ENCODE measurements at places on chromosomes 16 and 17.

DNA sequence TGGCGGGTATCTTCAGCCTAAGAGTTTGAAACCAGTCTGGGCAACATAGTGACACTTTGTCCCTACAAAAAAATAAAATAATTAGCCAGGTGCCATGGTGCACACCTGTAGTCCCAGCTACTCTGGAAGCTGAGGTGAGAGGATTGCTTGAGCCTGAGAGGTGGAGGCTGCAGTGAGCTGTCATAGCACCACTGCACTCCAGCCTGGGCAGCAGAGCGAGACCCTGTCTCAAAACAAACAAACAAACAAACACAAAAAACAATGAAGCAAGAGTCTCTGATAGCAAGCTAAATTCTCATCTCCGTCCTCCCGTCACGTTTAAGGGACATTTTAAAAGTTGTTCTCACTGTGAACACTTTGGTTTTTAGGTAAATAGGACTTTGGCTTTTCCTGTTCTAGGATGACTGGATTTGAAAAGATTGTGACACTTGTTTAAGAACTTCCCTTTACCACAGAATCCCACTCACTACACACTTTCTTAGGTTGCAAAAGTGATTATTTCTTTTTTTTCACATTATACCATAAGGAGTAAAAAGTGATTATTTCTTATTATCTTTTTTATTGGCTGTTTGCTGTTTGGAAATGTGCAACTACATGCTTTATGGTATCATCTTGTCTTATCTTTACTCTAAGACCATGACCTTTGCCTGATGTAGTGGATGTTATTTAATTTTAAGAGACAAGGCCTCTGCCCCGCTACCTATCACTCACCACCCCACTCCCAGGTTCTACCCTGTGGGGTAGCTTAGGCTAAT lies 4.4 kb upstream of the ERN1 start:
- no peak for DNase-seq

GRCh38 chr17:68461589-68461988 lies 4.3 kb upstream of the WIPI1 start:
- DNase-seq: no peak

DNA sequence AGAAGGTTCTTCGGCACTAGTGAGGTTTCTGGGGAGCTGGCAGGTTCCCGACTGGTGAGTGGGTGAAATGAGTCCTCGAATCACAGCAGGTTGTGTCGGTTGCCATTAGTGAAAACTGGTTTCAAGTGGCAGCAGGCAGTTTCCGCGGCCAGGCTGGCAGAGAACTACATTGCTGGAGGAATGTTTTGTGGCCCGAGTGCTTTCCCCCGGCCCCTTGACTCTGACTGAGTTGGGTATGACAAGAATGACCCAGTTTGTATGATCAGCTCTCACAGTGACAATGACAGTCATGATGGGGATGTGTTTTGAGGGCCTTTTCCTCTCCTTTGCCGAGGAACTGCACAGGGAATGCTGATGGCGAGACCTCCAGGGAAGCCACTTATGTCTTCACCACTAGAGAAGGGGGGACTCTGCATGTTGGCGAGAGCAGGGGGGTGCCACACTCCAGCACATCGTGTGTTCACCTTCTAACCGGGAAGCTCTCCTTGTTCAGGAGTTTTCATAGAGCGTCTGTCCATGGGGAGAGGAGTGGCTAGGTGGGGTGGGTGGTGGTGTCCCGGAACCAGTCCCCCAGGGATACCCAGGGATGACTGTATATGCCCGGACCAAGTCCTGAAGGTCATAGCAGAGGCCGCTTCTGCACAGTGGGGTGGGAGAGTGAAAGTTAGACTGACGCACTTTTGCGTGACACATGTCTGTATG lies 206.0 kb upstream of the CHMP6 start:
- peak; percentile 75 for DNase-seq

GRCh38 chr16:9680968-9681367 lies 501.3 kb downstream of the GRIN2A start:
- no peak for DNase-seq

DNA sequence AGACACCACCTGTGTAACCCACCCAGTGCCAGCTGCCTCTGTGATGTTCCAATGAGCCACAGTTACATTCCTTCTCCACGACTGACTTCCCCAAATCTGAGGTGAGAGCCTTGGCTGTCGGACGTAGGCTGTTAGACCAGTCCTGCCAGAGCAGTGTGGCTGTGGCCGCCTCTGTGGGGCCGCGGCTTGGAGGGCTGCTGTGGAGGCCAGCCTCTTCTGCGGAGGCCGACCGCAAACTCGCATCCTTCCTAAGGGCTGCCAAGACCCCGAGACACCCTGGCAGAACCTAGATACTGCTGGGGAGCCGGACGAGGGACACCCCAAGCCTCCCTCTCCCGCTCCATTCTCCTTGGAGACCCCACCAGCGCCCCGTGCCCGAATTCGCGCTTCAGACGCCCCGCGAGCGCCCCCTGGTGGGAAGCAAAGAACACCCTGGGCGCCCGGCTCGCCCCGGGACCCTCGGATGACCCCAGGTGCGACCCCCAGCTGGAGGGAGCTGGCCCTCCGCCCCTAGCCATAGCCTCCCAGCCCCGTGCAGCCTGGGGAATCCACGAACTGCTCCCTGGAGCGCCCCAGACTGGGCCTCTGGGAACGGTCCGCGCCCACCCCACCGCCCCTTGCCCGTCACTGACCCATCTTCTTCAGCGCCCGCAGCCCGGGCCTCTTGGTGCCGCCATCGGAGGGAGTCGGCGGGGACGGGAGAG lies 547 bp downstream of the PLCD3 start:
- DNase-seq: peak; percentile 27

- no peak for DNase-seq
Measured at GRCh38 chr16:76639685-76640289, 362.6 kb downstream of the CNTNAP4 start.

DNA sequence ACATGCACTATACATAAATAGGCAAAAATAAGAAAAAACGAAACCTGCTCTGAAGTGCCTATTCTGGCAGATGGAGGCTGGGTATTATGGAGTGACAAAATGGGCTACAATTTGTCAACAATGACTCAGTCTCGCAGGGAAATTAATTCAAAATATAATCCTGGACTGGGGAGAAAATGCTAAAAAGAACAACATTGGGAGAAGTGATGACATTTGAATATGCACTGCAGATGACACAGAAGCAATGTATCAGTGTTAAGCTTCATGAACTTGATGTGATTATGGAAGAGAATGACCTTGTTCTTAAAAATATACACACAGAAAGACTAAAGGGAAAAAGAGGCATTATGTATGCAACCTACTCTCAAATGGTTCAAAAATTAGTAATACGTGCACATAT lies 74.8 kb upstream of the PSMD7 start:
- DNase-seq: no peak

GRCh38 chr16:51523400-51523799 lies 372.3 kb upstream of the SALL1 start:
- no peak for DNase-seq

DNA sequence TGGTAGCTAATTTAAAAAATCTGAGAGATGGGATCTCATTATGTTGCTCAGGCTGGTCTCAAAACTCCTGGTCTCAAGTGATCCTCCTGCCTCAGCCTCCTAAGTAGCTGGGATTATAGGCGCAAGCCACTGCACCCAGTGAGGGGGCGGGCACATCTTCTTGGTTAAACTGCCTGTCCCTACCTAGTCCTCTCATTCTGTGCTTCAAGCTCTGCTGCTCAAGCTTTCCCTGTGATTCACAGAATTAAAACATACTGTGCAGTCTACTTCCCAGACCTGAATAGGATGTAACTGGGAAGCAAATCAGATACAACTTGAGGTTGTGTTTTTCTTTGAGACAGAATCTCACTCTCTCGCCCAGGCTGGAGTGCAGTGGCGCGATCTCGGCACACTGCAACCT lies 2.3 kb downstream of the MRPL38 start:
- DNase-seq: no peak

- DNase-seq: no peak
Measured at GRCh38 chr16:62876133-62876532, 839.9 kb upstream of the CDH8 start.

GRCh38 chr17:32019228-32019627 lies 12.0 kb downstream of the LRRC37B start:
- peak; percentile 18 for DNase-seq

DNA sequence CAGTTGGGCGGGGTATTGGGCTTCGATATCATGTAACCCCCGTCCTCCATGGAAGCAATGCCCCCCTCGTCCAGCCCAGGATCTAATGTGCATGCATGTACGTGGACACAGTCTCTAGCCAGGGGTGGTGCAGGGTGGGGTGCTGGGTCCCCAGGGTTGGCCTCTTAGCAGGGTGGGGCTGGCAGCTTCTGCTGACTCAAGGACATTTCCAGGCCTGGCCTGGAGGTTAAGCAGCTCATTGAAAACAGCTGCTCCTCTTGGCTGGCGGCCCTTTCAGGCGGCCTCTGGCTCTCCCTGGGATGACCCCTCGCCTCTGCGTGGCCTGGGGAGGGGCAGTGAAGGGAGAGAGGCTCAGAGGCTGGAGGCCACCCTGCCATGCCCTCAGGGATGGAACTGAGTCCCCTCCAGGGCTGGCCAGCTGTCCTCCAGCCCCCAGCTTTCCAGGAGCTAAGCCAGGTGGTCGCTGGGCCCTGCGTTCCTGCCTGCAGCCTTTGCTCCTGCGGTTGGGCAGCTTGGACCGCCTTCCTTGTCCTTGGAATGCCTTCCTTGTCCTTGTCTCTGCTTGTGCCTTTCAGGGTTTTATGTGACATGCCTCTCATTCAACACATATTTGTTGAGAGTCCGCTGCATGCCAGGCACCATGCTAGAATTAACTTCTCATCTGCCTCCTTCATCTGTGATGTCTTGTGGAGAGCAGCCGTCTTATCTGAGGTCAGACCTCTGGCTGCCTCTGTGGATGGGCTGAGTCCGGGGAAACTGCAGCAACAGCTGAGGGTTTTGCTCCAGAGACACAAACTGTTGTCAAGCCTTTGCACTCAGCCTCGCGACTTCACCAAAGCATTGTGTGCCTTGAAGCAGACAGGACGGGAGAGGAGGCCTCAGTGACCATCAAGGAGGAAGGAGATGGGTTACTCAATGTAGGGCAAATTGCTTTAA lies 26.6 kb downstream of the MRC2 start:
- no peak for DNase-seq

- DNase-seq: peak; percentile 77
Measured at GRCh38 chr17:73192206-73192893, 505 bp upstream of the COG1 start.

DNA sequence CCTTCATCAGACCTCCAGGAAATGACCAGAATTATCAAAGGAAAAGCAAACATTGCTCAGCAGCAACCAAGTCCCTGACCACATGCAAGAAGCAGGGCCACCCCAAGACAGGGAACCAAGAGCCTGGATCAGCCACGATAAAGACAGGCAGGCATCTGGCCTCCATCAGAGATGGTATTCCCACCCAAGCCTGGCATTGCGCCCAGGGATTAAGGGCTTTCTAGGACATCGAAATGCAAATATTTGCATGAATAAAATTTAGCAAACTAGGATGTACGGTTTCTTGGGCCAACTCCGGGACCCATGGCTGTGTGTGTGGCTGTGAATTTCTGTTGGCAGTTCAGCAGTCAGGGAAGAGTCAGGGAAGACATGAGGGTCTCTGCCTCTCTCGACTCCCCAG lies 241.4 kb upstream of the DYNLRB2 start:
- no peak for DNase-seq

DNA sequence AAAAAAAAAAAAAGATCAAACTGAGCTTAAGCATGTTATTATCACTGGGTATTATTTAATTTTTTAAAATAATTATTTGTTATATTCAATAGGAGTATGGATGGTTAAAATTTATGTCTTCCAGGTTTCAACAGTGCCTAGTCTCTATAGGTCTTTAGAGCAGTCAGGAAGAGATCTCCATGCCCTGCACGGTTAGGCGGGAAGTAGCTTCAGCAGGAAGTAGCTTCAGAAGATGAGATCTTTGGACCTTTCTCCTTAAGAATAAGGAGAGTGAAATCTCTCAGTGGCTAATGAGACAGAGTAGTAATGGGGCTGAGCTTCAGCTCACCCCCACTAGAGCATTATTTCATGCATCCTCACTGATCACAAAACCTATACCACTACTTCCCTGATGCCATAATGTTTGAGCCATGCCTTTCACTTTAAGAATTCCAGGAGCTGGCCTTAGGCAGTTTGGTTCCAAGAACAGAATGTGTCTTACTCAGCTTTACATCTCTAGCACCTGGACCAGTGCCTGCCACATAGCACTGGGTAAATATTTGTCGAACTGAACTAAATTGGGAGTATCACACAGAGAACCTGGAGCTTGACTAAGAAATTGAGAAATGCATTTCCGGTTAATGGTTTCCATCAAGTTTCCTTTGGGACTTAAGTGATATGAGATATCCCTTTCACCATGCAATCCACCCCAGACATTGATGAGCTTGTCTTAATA lies 43.5 kb downstream of the SCPEP1 start:
- no peak for DNase-seq

Data from NCI-H510A (cell line).